ENCODE measurements at places on chromosomes 2 and 18.
A peak's percentile ranks its signal among the peaks of the same experiment; 100 is the strongest.

GRCh38 chr2:231554748-231555545 is 24.7 kb upstream of the NMUR1 start:
- peak; percentile 51 for DNase-seq

DNA sequence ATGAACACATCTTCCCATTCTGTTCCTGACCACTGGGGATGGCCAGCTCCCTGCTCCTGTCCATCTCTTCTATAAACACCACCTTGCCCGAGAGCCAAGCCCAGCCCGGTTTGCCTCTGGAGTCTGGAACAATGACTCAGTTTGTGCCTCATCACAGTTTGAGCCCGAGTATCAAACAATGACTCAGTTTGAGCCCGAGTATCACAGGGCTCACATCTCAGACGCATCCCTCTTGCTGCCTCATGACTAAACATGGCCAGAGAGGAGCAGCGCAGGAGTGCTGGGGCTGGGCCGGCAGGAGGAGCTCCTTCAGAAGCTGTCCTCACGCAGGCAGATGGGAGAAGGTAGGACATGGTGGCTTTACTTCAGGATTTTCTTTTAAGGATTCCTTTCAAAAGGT is 68.7 kb downstream of the PXDN start:
- no peak for DNase-seq

DNA sequence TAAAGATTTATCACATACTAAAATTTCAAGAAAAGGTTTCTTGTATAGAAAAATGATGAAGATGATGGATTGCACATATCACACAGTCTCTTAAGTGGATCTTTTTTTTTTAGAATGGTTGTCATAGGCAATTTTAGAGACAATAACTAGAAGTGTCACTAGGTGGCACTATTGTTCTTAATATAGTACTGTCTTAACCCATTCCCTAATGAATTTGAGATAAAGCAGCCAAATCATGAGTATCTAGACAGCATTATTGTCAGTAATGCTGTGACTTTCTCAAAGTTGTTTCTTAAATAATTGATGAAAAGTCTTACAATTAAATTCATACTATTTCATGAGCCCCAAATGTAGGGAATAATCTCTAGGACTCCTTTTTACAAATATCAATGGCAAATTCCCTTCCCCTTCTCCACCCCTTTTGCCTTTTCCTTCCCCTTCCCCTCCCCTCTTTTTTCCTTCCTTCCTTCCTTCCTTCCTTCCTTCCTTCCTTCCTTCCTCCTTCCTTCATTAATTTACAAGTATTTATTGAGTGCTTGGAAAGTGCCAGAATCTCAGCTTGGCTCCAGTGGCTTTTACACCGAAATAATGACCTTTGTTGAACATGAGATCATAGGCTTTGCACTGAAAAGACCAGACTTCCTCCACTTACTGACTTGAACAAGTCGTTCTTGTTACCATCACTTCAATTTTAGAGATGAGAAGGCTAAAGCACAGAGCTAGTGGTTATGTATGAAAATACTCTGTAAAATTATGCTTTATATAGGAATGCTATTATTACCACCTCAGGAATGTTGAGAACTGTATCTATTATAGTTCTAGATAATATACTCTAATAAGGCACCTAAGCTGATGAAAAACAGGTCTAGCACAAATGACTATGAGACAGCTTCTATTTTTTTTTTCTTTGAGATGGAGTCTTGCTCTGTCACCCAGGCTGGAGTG is 19.8 kb downstream of the MYL12B start:
- no peak for DNase-seq

DNA sequence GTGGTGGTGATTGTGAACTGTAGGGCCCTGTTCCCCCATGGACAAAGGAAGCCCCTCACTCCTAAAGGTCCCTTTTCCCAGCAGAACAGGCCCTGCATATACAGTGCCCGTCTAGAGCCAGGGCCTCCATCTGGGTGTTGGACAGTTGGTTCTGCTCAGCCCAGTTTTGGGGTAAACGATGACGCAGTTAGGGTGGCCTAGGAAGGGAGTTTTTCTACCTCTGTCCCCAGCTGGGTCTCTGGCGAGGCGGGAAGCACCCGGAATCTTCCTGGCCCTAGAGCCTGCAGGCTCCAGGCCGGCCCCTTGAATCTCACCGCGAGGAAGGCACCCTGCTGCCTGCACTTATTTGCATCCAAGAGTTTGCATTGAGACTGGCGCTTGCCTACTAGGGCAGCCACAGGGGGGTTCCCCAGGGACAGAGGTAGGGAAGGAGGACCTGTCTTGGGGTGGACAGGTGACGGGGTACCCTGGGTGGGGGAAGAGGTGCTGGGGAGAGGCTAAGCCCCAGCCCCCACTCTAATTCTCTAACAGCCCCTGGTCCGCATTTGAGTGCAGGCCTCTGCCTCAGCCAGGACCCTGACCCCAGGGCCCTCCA is 529 bp upstream of the MTA3 start:
- peak; percentile 6 for DNase-seq

DNA sequence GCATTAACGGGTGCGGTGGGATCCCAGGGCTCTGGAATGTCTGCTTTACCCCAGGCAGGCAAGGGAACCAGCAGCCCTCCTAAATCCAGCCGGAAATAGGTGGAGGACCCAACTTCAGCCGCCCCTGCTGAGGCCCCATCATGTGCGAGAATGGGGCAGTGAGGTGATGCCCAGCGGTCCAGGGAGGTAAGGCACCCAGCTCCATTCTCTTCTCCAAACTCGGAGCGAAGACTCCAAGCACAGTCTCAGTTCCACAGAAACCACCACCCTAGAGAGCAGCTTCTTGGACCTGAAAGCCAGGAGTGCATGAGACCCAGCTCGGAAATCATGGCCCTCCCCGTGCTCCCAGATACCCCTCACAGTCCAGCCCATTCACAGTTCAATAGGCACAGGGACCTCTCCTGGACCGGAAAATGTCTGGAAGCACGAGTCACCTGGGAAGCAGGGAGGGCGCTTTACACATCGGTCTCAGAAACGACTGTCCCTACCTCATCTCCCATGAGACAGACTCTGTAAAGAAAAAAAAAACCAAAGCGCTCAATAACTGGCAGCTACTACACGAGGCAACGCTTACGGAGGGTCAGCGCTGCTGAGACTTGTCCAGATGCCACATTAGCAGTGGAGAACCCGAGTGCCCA is 2.0 kb downstream of the SDC1 start:
- DNase-seq: no peak

All from CD8-positive, alpha-beta T cell (primary cell).